Left forelimb (tissue), 1 donor: ENCODE measurements at places on chromosomes 12 and 14.

DNA sequence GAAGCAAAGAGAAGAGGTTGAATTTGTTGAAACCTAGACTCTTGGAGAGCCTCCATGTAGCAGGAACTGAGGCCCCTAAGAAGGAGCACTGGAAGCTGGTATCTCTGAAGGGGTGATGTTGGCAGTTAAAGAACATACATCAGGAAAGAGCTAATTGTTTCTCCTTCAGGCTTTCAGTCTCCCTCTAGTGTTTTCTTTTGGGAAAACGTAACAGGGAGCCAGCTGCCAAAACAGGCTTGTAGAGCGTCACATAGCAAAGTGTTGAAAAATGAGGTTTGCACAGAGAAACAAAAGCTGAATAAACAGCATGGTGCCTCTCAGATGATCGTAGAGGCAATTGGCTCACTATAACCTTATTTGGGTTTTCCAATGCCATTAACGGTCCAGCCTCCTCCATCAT, 46.9 kb upstream of the CAND1 start:
- DNase-seq: no peak

DNA sequence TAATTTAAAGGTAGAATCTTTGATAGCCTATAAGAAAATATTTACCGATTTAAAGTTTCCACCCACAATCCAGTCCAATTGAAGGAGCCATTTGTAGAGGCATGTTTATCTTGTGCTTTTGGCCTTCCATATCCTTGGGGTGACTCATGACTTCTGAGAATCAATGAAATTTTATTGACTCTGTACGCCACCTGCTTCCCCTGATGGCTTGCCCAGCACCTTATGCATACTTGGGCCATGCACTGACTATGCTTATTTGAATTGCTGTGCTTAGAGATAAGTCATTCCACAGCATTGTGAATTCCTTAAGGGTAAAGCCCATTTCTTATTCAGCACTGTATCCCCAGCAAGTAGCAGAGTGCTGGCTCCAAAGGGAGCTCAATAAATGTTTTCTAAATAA, 954.8 kb upstream of the SEL1L start:
- no peak for DNase-seq

GRCh38 chr14:61183196-61183885, 97.8 kb downstream of the TMEM30B start:
- no peak for DNase-seq

GRCh38 chr14:65354715-65355114, 57.8 kb upstream of the FUT8 start:
- no peak for DNase-seq

DNA sequence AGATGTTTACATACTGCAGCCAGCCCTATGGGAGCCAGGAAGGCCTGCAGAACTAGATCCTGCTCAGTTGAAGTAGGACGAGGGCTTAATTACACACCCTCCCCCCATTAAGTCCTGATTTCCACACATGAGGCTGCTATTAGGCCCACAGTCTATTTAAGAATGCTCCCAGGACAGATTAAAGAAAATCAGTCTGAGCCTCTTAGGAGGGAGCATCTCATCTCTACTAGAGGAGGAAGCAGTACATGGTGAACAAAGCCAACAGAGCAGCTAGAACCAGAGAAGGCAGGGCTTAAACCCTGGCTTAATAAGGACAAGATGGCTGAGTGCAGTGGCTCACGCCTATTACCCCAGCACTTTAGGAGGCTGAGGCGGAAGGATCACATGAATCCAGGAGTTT, 55.8 kb upstream of the ARHGAP5 start:
- no peak for DNase-seq

GRCh38 chr14:90554341-90554740, 157.5 kb downstream of the CALM1 start:
- DNase-seq: no peak

GRCh38 chr12:131883521-131883900, 10.9 kb upstream of the ULK1 start:
- no peak for DNase-seq

- no peak for DNase-seq
These were observed 398.3 kb downstream of the BCAT1 start for GRCh38 chr12:24550609-24551008.
